ENCODE measurements at places on chromosomes 1 and 21.
A peak's percentile ranks its signal among the peaks of the same experiment; 100 is the strongest.

GRCh38 chr1:22329148-22329515 is 122.5 kb upstream of the ZBTB40 start:
- no peak for DNase-seq

DNA sequence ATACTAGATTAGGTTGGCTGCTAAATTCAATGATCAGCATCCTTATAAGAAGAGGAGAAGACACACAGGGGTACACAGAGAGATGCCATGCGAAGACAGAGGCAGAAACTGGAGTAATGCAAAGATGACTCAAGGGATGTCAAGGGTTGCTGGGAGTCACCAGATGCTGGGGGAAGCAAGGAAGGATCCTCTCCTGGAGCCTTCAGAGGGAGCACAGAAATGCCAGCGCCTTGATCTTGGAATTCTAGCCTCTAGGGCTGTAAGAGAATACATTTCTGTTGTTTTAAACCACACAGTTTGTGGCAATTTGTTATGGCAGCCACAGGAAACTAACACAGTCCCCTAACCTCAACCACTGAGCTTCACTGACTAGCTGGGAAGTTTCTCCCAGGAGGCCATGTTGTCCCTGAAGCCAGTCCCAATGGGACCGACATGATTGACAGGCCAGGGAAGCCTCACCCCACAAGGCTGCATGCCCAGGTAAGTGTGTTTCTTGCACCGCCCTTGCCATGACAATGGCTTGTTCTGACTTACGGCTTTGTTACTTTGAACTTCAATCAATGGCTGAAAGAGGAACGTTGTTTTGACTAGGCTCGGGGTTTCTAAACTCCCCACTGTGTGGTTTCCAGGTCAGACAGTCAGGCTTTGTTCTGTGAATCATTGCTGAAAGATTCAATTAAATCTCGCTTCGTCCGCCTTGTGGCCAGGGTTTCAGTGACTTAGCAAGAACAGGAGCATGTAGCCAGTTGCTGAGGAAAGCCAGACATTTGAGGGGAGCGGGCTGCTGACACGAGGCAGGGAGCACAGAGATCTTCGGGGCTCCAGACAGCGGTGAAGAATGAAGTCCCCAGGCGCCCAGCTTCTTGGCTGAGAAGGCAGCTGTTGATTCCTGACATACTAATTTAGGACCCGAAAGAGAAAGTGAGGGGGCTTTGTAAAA is 62.3 kb downstream of the RUNX1 start:
- DNase-seq, result peak; percentile 89

DNA sequence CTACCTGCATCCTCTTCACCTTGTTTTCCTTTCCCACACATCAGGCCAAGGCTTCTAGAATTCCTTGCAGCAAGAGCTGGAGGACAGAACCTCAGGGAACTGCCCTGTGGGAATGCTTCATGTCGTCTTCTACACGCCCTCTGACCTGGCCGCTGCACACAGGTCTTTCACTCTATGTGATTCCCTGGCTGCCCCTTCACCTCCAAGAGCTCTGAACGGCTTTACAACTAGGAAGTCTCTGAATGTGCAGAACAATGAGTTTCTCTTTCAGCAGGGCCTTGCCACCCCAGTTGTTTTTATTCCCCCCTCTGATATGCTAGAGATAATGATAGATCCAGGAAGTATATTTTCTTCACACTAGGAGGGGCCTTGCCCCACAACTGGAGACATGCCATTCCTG is 142.6 kb downstream of the CLIC6 start:
- DNase-seq, result no peak

DNA sequence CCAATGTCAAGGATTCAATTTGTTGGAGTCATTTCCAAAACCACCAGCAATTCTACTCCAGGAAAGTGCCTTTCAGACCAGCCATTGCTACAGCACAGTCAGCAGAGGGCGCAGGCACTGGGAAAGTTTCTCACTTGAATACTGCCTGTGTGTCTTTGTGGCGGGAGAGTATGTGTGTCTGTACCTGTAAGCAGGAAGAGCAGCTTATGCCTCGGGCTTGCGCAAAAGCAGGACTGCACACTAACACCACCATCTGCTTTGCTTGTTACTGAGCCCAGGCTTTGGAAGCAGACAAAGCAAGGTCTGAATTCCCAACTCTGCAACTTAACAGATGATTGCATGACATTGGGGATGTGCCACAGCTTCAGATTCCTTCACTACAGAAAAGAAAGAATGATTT is 7.0 kb upstream of the CTSE start:
- DNase-seq, result peak; percentile 82

DNA sequence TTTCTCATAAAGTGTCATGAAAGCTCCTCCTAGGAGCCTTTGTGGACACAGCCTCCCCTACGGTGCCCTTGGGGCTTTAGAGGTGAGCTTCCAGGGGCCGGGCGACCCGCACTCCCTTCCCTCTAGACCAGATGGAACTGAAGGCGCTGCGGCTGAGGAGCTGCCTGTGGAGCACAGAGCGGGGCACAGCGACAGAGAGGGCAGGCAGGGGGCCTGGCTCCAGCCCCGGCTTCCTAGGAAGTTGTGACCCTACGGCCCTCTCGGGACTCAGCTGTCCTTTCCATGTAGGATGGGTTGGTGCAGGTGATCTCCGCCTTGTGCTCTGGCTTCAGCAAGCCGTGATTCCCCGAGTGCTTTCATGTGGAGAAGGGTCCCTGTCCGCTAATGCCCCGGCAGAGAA is 23.6 kb upstream of the NEK2 start:
- DNase-seq, result no peak

DNA sequence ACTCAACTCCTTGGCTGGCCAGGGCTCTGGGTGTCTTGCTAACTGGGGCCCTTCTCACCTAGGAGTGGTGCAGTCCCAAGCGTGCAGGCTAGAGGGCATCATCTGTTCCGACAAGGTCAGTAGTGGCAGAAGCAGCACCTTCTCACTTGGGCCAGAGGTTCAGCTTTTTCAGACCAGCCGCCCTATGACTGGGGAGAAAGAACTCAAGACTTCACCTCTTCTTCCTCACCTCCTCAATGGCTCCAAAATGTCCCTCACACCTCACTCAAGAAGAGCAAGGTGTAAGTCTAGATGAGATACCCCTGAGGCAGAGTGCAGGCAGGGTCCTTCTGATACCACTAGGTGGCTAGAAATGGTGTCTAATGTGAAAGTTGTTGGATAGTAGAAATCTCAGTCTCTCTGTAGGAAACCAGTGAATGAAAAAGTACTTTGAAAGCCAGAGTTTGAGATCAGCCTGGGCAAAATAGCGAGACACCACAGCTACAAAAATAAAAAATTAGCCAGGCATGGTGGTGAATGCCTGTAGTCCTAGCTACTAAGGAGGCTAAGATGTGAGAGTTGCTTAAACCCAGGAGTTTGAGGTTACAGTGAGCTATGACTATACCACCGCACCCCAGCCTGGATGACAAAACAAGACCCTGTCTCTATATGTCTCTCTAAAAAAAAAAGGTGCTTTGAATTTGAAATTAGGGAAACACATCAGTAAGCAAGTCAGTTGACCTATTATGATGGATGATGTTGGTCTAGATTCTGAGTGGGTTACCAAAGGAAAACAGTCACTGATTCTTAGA is 8.6 kb upstream of the IL20 start:
- no peak for DNase-seq

All from RCC 7860 (cell line).